Stimulated activated CD4-positive, alpha-beta T cell treated with anti-CD3 and anti-CD28 coated beads, Interleukin-12 subunit alpha, Interleukin-12 subunit beta, amount 100 ng/mL, for 48 hours (primary cell): ENCODE measurements at places on chromosomes 16 and 17.
A peak's percentile ranks its signal among the peaks of the same experiment; 100 is the strongest.

- no peak for DNase-seq
Measured at GRCh38 chr16:10296956-10297340, 88.9 kb upstream of the ATF7IP2 start.

- no peak for DNase-seq
Measured at GRCh38 chr17:41718287-41718645, 6.1 kb downstream of the GAST start.

- no peak for DNase-seq
Measured at GRCh38 chr16:67864594-67864993, 8.3 kb upstream of the EDC4 start.

GRCh38 chr17:19650826-19651225 lies 2.3 kb downstream of the ALDH3A2 start:
- DNase-seq: no peak

DNA sequence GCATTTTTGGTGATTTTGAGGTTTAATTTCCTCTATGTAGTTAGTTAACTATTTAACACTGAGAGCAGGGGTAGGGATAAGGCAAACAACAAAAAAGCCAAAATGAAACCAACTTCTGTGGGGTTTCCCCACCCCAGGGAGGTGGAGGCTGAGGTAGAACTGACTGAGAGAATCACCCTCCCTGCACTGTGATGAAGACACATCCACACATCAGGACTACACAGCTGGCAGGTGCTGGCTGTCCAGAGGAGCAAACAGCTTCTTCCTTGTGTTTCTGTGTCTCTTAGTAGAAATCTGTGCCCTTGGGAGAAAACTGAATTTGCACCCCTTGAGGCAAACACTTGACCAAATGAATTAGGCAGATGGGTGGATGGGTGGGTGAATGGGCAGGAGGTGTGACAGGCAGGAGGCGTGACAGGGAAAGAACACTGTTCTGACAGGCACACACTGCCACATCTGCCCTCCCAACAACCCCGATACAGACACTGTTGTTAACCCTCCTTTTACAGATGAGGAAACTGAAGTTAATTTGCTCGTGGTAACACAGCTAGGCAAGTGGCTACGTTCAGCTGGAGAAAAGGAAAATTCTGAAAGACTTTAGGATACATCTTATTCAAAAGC lies 62.9 kb upstream of the AMZ2 start:
- DNase-seq: no peak

DNA sequence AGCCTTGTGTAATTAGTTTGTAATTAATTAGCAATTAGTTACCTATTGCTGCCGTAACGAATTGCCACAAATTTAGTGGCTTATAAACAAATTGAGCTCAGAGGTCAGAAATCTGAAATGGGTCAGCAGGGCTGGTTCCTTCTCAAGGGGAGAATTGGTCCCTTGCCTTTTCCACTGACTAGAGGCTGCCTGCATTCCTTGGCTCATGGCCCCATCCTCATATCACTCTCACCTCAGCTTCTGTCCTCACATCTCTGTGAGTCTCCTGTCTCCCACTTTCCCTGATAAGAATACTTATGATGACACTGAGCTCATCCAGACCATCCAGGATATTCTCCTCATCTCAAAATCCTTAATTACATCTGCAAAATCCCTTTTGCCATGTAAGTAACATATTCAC lies 31.0 kb upstream of the NGFR start:
- DNase-seq: no peak

DNA sequence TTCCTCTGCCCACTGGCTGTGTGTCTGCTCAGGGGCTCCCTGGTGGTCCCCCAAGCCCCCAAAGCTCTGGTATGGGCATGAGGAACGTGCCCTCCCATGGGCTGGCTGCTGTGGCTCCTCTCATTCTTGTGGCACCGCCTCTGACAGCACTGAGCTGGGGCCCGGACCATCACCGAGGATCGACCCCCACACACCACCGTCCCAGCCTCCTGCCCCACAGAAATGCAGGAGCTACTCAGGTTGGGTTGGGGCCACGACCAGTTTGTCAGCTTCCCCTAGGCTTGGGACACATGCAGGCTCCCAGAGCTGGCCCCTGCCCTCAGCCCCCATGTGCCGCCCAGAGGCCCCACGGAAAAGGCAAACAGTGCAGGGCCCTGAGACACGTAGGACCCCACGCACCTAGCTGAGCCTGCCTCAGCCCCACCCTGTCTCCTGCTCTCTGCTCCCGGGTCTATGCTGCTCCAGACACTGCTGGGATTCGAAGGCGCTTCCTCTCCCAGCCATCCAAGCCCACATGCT lies 3.3 kb upstream of the CASKIN1 start:
- no peak for DNase-seq

GRCh38 chr16:20089246-20089965 lies 15.7 kb upstream of the GPR139 start:
- no peak for DNase-seq

GRCh38 chr16:19715566-19715965 lies 2.5 kb downstream of the KNOP1 start:
- DNase-seq: no peak

- DNase-seq: no peak
Measured at GRCh38 chr17:73436954-73437353, 125.2 kb upstream of the CDC42EP4 start.

DNA sequence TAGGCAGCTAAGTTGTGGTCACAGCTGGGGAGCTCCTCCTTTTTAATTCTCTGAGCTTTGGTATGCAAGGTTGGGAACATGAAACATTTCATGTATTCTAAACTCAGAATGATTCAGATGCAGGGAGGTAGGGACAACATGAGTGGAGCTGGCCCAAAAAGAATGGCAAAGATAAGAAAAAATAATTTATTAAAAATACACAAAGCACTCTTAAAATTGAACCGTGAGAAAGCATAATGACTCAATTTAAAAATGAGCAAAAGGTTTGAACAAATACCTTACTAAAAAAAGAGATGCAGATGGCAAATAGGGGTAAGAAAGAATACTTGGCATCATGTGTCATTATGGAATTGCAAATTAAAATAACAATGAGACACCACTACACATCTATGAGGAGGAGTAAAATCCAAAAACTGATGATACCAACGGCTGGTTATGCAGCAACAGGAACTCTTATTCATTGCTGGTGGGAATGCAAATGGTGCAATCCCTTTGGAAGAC lies 175.6 kb upstream of the IRX3 start:
- DNase-seq: no peak

DNA sequence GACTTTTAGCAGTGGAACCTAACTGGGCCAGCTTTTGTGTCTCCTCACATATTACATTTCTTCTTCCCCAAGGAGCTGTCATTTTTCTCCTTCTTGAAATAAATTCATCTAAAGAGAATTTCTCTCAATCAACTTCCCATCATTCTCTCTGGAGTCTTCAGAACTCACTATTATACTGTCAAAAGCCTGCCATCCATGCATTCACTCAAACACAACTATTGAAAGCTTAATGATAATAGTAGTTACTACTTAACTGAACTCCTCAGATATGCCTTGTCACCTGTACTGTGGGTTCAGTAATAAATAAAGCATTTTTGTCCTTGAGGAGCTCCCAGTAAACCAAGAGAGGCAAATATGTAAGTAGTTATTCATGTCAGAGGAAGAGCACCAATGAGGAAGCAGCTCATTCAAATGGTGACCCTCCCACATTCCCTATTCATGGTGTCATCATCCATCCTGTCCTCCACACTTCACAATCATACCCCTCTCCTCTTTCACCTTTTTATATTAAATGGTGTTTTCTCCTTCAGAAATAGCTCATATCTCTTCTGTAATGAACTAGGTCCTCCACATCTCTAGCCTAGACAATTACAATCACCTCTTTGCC lies 162.6 kb downstream of the CA10 start:
- no peak for DNase-seq

GRCh38 chr16:11258553-11259492 lies 2.8 kb upstream of the SOCS1 start:
- no peak for DNase-seq

DNA sequence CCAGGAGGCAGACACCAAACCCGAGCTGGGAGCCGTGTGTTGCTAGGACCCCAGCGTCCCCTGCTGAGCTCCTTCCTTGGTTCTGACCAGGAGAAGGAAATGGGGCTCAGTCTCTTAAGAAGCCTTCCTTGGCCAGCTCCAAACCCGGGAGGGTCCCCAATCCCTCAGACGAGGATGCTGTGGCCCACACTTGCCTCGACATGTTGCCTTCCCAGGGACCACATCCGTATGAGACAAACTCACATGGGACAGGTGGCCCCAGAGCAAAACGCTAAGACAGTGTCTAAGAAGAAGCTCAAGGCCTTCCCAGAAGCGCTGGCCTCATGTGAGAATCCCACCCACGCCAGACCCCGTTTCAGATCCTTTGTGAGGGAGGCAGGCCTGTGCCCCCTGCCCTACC lies 19.8 kb downstream of the LGALS9 start:
- no peak for DNase-seq

- no peak for DNase-seq
Measured at GRCh38 chr17:79609673-79610645, 892 bp downstream of the RBFOX3 start.

- peak; percentile 40 for DNase-seq
Measured at GRCh38 chr16:50368410-50369132, at the start of gene BRD7. Gene BRD7, minus strand, starts transcription at chr16:50368988. Its CDS starts 214 bp downstream, at chr16:50368774.

GRCh38 chr17:31715446-31715845 lies 143.6 kb downstream of the COPRS start:
- no peak for DNase-seq

DNA sequence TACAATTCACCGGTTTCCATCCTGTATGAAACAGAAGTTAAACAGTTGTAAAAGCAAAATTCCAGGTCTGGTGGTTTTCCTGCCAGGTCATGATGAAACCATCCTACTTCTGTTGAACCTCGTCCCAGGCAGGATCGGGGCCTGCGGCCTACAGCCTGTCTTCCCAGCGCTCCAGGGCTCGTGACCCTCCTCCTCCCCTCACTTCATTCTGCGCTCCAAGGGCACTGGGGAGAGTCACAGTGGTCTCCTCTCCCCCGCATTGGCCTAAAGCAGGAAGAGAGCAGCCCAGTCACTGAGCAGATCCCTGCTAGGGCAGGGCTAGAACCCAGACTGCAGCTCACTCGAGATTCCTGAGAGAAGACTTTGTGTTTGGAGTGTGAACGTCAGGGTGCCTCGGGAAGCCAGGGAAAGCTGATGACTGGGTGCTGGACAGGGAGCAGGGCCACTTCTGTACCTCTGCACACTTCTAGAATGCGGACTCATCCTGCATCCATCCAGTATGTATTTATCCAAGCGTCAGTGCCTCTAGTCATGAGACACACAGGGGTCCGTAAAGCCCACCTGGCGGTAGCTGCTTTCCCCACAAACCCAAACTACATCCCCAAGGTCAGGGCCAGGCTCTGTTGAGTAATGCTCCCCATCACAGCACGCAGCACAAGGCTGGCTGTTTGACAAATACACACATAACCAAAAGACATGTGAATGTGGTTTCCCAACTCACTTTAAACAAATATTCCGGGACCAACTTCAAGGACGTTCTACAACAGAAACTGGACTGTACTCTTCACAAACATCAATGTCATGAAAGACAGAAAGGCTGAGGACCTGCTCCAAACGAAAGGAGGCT lies 1.7 kb upstream of the ITGAE start:
- no peak for DNase-seq

- no peak for DNase-seq
Measured at GRCh38 chr17:57086069-57086930, 1.3 kb downstream of the AKAP1 start.

DNA sequence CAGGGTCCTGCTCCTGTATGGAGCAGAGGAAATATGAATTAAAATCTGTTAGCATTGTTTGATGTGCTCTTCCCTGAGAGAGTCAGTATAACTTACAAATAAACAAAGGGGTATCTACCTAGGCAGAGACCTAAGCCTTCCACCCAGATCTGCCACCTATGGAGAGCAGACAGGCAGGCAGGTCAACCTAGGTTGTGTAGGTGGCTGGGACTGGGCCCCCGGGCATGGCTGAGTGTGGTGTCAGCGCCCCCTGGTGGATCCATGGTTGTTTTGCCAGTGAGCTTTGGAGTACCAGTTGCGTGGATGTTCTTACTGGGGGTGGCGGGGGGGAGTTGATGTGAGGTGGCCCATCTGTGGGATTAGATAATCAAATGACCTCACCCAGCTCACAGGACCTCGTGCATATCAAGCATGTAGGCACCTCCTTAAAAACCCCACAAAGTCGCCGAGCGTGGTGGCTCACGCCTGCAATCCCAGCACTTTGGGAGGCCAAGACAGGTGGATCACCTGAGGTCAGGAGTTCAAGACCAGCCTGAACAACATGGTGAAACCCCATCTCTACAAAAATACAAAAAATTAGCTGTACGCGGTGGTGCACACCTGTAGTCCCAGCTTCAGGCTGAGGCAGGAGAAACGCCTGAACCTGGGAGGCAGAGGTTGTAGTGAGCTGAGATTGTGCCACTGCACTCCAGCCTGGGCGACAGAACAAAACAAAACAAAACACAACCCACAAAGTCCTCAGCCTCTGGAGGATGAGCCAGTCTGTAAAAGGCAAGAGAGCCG lies 17.6 kb downstream of the DUS2 start:
- DNase-seq: peak; percentile 80

DNA sequence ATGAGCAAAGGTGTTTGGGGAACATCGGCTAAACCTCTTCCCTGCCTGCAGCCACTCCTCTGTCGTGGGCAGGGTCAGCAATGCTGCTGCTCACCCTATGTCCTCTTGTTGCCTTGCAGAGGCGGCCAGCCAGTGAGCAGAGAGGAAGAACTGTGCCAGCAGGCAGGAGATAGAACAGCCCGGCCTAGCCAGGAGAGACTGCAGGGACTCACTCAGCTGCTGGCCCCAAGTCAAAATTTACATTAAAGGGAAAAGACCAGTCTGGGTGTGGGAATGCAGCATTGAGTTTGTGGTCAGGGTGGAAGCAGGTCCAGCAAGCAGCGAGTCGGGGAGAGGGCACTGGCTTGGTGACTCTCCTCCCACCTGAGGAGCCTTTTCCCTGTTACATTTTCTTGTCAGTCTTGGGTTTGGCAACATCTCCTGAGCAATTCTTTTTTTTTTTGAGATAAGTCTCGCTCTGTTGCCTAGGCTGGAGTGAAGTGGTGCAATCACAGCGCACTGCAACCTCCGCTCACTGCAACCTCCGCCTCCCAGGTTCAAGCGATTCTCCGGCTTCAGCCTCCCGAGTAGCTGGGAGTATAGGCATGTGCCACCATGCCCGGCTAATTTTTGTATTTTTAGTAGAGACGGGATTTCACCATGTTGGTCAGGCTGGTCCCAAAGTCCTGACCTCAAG lies 22.7 kb downstream of the LIG3 start:
- no peak for DNase-seq

DNA sequence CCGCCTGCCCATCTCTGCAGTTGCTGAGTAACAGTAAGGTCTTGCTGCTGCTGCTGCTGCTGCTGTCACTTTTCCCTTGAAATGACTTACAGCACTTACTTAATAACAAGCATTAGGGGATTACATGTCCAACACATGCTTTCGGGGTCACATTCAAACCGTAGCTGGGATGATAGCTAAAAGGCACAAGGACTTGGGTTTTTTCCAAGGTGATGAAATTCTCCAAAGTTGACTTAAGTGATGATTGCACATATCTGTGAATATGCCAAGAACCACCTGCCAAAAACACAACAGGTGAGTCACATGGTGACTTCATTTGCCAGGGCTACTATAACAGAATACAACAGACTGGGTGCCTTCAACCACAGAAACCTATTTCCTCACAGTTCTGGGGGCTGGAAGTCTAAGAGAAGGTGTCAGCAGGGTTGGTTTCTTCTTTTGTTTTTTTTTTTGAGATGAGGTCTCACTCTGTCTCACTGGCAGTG lies 121.9 kb upstream of the TNRC6C start:
- DNase-seq: peak; percentile 31
